Stimulated activated CD4-positive, alpha-beta T cell treated with anti-CD3 and anti-CD28 coated beads, Interleukin-1b, Interleukin-23, amount 100 ng/mL, for 48 hours (primary cell): ENCODE measurements at places on chromosomes 13 and 19.

DNA sequence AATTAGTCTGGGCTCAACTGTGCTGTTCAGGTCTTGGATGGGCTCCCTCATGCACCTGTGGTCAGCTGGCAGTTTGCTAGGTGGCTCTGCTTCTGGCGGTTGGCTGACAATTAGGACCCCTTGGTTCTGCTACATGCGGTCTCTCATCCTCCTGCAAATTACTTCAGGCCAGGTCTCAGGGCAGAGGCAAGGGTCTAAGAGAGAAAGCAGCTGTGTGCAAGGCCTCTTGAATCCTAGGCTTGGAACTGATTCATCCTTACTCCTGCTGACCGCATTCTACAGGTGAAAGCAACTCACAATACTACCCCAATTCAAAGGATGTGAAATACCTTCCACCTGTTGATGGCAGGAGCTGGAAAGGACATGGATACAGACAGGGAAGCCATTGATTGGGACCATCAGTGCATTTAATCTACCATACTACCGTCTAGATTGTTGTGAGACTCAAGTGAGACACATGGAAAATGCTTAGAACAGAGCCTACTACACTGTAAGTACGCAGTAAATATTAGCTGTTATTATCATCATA lies 19.1 kb downstream of the CBY2 start:
- DNase-seq: no peak

DNA sequence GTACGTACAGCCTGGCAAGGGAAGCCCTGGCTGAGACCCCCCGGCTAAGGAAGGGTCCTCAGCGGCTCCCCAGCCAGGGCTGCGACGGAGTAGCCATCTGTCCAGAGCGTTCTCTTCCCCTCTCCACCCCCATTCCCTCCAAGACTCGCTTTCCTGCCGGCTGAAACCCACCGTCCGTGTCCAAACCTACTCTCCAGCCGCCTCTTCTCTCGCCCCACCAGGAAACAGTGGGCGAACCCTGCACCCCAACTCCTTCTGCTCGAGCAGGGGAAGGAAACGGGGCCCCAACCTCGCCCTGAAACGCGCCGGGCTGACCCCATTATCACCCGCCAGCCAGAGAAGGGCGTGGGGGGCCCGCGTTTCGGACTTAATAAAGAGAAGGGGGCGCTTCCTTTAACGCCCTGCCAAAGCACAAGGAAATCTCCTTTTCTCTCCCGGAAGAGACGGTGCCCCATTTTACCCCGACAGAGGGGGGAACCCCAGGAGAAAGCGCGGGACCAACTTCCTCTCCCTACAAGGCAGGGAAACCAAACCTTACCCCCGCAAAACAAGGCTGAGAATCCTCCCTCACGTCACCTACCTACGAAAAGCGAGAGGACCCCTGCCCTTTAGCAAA lies 2.5 kb downstream of the ZC3H4 start:
- DNase-seq: peak; percentile 54

GRCh38 chr13:34419025-34419424 lies 523.0 kb upstream of the NBEA start:
- DNase-seq: no peak

DNA sequence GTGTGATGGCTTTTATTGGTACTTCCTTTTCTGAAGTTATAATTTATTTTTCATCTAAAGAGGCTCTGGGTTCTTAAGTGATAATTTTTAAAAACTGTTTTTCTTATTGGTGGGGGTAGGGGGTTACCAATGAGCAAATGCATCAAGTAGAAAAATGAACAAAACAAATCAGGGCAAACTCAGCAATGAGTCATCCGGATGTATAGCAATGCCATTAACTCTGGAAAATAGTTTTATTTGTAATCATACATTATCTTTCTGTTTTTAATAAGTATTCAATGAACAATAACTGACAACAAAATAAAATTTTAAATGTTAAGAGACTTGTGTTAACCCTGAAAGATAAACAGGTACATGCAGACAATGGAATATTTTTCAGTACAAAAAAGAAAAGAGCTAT lies 67.6 kb downstream of the UFM1 start:
- DNase-seq: no peak

- no peak for DNase-seq
Observed at GRCh38 chr19:3863648-3864047, 5.2 kb downstream of the ZFR2 start.

GRCh38 chr19:31818798-31819105 lies 469.5 kb upstream of the TSHZ3 start:
- no peak for DNase-seq

DNA sequence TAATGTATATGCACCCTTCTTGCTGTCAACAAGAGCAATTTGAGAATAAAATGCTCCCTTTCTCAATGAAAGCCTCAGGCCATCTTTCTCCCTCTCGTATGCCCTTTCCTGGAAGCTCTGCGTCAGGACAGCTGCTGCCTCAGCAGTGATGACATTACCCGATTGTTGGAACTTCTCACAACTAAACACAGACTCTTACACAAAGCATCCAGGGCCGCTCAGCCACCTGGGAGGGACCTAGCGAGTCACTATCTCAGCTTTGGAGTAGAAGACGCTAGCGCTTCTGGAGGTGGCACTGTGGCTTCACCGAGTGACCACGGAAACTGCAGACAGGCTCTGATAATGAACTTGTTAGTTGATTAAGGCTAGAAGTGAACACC lies 153.2 kb upstream of the SOX1 start:
- DNase-seq: no peak

DNA sequence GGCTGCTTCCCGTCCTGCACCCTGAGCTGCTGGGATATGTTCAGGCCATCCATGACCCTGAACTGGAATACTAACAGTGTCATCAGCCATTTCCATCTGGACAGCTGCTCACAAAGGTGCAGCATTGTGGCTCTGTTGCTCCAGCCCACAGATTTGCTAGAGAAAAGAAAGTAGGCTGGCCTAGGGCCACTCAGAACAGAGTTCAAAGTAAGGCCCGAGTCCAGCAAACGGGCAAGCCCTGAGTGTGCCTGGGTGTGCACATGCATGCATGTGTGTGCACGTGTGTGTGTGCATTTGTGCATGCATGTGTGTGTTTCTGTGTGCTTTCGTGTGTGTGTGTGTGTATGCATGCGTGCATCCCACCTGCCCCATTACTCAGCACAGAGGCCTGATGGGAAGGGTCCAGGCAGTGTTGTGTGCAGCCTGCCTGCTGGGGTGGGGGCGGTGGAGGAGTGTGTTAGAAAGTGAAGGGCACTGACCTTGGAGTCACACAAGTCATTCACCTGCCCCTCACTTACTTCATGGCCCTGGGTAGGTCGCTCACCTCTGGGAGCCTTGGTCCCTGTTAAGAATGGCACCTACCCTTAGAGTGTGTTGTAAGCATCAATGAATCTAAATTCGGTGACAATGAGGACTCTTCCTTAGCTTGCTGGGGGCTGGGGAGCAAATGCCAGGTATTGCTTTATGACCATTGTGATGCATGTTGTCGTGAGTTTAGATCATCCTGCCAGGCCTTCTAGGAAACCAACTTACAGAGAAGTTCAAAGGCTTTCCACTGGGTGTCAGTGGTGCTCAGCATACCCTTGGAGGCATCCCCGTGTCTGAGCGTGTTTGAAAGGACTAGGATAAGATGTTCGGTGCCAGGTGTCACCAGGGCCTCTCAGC lies 53.2 kb downstream of the GPR12 start:
- peak; percentile 40 for DNase-seq

GRCh38 chr19:366951-367350 lies 22.4 kb upstream of the MIER2 start:
- DNase-seq: no peak

DNA sequence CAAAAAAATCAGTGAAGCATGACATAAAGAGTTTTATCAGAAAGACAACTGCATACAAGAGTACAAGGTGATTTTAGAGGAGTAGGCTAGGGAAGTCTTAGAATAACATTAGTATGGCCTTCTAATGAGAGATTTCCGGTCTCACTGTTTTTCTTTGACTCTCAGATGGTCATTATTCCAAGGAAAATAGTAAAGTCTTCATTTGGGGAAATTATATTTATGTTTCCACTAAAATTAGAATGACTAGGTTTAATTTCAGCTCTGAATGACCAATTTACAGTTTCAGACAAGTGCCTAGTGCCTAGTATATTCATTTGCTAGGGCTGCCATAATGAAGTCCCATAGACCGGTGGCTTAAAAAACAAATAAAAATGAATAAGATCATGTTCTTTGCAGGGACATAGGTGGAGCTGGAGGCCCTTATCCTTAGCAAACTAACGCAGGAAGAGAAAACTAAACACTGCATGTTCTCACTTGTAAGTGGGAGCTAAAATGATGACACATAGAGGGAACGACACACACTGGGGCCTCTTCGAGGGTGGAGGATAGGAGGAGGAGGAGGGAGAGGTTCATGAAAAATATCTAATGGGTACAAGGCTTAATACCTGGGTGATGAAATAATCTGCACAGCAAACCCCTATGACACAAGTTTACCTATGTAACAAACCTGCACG lies 303.1 kb downstream of the PCDH9 start:
- DNase-seq: no peak

DNA sequence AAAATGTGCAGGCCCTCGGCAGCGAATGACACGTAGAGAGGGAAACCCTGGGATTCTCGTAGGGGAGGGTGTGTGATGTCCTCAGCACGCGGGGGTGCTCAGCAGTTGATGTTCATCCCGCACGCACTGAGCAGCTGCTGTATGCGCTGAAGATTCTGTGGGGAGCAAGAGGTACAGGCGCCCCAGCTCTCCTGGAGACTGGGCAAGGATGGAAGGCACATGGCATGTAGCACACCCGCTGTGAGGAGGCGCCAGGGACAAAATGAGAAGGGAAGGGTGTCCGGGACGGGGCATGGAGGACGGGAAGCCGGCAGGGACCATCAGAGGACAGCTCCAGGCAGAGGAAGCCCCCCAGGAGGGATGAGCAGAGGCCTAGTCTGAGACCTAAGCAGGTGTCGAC lies 15.4 kb downstream of the ATP11A start:
- DNase-seq: no peak

DNA sequence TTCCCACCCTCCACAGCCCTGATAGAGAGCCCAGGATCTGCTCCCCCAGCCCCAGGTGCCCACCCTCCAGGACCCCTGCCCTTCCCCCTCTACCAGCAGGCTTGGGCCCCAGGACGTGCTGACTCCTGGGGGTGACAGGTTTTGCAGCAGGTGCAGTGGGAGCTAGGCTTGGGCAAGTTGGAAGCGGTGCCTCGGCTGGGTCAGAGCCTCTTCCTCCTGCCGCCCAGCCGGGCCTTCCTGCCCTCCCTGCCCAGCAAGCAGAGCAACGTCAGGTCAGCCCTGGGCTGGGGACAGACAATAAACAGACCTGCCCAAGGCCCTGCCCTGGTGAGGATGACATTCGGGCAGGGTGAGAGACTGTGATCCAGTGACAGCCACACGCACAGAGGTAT lies 9.2 kb upstream of the NCCRP1 start:
- DNase-seq: no peak

GRCh38 chr13:24727731-24728601 lies 36.0 kb upstream of the RNF17 start:
- peak; percentile 61 for DNase-seq

DNA sequence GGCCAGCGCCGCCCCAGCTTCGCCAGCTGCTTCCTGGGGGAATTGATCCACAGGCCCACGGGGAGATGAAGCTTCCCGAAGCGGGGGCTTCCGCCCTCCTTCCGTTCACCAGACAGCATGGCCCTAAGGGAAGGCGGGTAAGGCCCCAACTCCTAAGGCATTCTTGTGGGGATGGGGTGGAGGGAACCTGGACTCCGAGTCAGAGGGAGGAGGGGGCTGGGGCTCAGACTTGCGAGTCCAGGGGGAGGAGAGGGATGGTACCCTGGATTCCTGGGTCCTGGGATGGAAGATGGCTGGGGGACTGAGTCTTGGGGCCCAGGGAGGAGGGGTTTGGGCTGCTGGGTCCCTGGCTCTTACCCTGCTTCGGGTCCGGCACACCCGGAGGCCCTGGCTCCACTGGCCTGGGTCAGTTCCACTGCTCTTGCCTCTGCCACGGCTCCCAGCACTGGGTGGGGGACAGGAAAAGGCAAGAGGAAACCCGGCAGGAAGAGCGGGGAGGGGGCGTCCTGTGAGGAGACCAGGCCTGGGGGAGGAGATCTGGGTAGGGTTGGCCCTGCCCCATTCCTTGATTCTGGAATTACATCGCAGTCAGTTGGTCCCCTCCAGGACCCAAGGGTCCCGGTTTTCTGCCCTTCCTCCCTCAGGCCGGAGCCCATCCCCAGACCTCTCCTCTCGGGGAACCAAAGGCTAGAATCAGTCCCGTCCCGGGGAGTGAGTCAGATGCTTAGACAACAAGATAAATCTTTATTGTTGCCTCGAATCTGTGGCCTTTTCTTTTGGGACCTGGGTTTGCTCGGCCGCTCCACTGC lies at the start of gene RASIP1:
RASIP1 (minus strand) TSS at position 447 of the 809 bp plus-strand sequence; CDS start at position 119, 328 bp downstream.
- no peak for DNase-seq

GRCh38 chr19:772730-773436 lies 22.0 kb downstream of the MISP start:
- DNase-seq: no peak

- DNase-seq: no peak
Observed at GRCh38 chr19:16098821-16099220, 12.9 kb upstream of the RAB8A start.

DNA sequence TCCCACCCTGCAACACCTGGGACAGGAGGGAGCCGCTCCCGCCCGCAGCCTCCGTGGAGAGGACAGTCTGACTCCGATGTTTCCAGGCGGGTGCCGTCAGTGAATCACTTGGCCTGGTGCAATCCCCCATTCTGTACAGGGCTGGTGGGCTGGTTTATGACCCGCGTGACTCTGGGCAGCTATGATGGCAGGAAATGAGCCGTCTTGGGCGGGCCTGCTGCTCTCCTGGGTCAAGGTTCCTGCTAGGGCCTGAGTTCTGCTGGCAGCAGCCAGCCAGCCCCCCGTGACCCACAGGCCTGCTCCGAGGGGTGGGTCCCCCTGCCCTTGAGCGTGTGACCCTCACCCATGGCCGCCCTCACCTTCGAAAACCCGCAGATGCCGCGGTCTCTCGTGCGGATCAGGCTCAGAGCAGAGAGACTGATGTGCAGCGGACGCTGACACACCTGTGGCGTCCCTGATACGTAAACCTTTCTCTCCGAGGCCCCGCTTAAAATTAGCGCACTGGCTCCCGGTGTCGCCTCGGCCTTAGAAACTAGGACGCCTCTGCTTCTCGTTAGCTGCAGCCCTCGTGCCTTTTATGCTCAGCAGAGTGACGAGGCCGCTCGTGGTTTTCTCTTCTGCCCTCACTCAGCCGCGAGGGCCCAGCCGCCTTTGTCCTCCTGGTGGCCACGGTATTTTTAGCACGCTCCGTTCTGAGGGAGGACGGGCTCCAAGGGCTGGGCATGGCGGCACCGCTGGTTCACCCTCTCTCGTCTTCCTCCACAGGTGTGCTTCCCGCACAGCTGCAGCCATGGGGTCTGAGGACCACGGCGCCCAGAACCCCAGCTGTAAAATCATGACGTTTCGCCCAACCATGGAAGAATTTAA lies 63.4 kb downstream of the KDM4B start:
- DNase-seq: no peak
